ENCODE measurements at places on chromosomes 12 and 14.

DNA sequence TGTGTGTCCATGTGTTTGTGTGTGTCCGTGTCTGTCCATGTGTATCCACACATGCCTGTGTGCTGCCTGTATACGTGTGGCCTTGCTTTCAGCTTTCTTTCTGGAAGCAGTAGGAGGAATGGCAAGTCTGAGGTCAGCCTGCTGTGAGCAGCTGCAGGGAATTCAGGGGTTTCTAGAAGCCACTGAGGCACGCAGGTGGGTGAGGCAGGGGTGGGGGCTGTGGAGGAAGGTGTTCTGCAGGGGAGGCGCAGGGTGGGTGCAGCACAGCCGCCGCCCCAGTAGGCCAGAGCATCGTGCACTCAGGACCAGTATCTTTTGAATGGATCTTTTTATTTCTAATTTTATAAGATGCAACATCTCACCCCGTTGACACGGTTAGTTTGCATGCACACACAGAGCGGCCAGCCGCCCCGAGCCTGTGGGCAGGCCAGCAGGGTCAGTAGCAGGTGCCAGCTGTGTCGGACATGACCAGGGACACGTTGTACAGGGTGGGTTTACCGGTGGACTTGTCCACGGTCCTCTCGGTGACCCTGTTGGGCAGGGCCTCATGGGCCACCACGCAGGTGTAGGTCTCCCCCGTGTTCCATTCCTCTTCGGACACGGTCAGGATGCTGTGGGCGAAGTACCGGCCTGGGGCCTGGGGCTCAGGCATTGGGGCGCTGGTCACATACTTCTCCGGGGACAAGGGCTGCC lies 327.7 kb downstream of the TMEM121 start:
- DNase-seq = no peak

DNA sequence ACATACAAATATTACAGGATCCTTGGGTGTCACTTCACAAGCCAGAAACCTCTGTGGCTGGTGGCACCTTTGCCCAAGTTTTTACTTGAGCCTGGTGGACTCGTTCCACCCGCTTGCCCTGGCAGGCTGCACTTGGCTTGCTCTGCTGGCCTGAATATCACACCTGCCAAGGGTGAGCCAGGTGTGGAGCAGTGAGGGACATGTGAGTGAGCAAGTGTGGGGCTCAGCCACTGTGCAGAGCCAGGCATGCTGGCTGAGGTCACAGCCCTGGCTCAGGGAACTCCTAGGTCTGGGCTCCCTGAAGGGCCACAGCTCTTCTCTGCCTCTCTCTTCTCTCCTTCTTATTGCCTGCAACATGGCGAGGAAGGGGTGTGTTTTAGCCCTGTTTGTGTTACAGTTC lies 82.0 kb downstream of the SLC16A7 start:
- DNase-seq = no peak

GRCh38 chr14:76584271-76584702 lies 177.0 kb upstream of the VASH1 start:
- DNase-seq = no peak

DNA sequence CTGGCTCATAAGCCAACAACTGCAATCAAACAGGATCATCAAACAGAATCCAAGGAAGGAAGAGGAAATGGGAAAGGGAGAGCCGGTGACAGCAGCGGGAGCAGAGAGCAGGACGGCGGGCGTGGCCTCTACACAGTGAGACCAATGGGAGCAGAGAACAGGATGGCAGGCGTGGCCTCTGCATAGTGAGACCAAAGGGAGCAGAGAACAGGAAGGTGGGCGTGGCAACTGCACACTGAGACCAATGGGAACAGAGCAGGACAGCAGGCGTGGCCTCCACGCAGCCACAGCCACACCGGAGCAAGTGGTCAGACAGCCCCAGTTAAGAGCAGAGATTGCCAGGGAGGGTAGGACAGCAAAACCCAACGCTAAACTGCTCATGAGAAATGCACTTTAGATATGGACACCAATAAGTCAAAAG lies 16.4 kb downstream of the LRCOL1 start:
- no peak for DNase-seq

- no peak for DNase-seq
These were observed 2.5 kb downstream of the RIMBP2 start for GRCh38 chr12:130713581-130713991.

DNA sequence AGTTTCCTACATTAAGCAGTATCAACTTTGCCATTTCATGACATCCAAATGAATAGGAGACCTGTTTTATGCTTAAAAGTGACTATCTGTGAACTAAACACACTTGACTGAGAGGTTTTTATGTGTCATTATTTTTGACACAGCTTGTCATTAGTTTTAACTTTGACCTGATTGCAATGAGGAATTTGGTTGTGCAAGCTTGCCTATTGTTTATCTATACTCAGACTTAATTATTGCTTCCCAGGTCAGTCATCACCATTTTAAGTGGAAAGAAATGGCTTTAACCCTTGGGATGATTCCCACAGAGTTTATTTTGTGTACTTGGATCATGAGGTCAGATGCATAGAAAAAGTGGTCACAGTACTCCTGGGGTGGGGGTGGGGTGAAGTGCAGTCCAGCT lies 171.0 kb upstream of the PRICKLE1 start:
- no peak for DNase-seq

- DNase-seq = no peak
These were observed 45.5 kb downstream of the ZFP36L1 start for GRCh38 chr14:68747393-68747792.

GRCh38 chr14:103356024-103356682 lies 22.1 kb downstream of the EIF5 start:
- DNase-seq = no peak

DNA sequence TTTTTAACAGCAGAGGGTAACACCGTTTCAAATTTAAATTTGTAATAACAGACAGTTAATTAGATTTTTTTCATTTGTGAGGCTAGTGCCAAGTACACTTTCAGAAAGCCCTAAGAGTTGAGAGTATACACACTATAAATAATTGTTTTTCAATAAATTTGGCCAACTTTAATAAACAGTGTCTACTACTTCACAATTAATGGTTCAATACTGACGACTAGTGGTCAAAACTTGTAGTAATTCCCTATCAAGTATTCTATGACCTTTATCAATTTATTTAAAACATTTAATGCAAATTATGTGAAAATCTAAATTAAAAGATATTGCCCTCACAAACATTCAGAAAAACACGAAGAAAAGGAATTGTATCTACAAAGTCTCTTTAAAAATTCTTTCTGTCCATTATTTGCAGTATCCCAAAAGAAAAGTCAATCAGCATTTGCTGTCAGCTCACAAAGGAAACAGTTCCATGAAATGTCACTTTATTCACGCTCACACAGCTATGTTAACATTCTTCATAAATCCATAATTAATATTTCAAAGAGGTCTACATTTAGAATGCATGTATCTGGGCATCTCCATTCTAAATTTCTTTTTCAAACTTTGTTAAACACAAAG lies 91.2 kb downstream of the CEP128 start:
- DNase-seq = no peak

DNA sequence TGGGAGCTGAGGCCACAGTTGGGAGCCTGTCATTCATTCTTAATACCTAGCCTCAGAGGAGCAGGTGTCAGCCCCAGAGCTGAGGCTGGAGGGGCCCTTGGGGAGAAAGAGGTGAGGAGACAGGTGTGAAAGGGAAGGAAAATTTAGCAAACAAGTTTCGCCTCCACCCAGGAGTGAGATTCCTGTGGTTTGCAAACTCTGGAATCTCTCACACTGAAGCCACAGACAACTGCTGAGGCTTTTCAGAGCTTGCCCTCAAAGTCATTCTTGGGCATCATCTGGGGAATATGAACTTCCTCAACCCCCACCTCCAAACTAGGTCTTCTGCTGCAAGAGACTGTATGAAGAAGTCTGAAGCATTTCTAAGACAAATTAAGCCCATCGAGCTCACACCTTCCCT lies 589.5 kb upstream of the TBX3 start:
- no peak for DNase-seq

DNA sequence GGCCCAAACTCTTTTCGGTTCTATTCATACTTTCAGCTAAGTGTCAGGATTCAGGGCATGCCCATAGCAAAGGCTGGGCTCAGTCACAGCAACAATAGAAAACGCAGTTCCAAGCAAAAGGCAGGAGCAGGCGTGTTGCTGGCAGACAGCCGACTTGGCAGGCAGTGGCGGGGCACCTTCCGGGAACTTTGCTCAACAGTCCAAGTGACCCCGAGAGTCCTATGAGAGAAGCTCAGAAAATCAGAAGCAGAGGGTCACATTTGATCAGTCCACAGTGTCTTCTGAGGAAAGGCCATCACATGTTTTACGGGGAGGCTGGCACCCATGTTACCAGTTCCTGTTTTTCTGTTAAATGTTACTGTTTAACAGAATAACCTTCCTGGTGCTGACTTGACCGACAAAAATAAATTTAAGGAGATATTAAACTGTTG lies 115.0 kb downstream of the DACT1 start:
- no peak for DNase-seq

DNA sequence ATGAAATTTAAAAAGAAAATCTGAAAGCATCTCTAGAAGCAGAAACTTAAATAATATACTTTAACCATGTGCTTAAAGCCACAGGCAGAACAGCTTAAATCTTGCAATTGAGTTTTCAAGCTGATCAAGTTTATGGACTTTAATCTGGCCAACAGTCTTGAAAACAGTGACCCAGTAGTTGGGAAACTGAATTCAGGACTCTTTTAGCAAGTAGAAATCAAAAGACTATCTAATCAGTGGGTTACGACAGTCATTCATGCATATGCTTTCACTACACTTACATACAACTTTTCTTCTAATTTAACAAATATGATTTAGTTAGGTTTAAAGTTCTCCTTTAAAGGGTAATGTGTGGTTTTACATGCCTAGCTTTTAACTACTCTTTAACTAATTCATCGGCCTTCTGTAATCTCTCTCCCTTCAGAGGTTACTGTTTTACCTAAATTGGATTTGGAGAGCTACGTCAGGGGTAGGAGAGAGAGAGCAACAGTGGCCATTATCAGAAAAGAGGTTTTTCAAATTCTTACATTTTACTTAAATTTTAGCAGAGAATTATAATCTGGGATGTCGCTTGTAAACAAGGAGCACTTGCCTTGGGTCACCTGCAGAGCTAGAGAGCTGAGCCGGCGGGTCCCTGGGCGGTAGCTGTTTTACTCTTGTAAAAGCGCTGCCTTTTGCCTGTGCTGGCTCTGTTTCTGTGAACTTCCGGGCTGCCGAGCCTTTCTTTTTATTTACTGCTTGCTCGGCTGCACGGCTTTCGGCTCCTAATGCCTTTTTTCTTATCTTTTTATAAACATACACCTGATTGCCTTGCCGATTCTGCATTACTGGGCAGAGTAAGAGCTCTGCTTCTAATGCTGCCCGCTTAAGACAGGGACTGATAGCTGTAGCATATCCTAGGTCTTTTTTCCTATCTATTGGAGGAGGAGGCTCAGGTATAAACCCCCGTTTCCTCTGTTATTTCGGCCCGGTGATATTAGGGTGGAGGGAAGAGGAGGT lies 17.4 kb upstream of the LYZ start:
- DNase-seq = peak; percentile 16

DNA sequence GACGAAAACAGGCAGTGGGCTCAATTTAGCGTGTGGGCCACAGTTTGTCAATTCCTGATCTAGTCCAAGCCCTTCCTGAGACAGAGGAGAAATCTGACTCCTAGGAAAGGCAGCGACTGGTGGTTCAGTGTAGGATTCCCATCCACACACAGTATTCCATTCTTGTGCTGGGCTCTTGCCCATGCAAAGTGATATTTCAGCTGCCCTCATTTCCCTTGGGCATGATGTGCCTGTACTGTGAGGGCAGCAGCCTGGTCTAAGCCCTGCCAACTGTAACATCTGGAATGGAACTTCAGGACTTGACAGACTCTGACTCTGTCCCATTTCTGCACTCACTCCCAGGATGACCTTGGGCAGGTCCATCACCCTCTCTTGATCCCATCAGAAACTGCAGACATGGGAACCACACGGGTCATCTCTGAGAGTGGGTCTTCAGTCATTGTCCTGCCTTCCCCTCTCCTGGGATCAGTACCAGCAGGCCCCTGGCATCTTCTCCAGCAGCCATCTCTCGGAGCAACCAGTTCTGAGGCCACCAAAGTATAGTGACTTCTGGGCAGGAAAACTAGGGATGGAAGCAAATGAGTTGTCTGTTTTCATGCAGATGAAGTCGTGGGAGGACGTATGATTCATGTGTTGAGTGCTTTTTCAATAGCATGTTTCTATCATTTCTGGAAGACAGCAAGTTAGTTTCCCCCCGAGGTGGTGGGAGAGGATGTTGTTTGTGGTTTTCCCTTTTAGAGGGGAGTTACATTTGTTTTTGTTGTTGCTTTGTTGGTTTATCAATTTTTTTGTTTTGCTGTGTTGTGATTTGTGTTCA lies 54.2 kb upstream of the BCL2L14 start:
- DNase-seq = no peak

- no peak for DNase-seq
These were observed 584 bp upstream of the DDHD1 start for GRCh38 chr14:53153702-53154112.

DNA sequence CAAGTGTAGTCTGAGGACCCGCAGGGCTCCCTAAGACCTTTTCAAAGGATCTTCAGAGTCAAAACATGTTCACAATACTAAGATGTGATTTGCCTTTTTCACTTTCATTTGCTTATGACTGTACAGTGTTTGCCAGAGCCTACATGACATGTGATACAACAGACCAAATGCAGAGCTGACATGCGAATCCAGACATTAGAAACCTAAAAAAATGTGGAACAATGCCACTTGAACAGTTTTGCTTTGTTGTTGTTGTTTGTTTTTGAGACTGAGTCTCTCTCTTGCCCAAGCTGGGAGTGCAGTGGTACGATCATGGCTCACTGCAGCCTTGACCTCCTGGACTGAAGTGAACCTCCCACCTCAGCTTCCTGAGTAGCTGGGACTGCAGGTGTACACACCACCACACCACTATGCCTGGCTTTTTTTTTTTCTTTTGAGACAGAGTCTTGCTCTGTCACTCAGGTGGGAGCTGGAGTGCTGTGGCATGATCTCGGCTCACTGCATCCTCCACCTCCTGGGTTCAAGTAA lies 5.3 kb upstream of the RAB35 start:
- no peak for DNase-seq

DNA sequence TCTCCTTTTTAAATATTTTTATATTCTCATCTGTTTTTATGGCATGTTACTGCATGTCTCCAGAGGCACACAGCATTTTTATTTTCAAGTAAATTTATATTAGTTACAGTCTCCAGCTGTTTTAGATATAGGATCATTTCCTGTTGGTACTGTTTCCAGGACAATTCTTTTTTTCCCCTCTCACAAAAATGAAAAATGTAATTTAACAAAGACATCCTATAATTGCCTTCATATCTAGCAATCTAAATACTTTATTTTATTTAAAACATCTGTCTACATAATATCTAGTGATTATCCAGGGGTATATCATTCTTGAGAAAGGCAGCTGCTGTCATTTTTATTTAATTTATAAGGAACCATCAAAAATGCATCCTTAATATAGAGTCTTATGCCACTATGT lies 272.4 kb upstream of the NPAS3 start:
- DNase-seq = no peak

GRCh38 chr12:117144599-117144998 lies 45.4 kb upstream of the TESC start:
- no peak for DNase-seq

GRCh38 chr12:81610955-81611889 lies 147.9 kb downstream of the PPFIA2 start:
- DNase-seq = no peak

All from stimulated activated CD8-positive, alpha-beta memory T cell treated with anti-CD3 and anti-CD28 coated beads, Interleukin-7, amount 100 ng/mL, for 1 hour (primary cell).